Bronchus fibroblast of lung (primary cell): ENCODE measurements at places on chromosomes 5 and 9. TPM values are rescaled to one million over a fixed set of nuclear protein-coding genes. Genes with fewer than 3 reads are reported as not detected.

Gene FBXO4
- 9.7 and 12.3 TPM in 2 replicates for total RNA-seq

Gene IL5
- total RNA-seq = not detected in 2 replicates

Gene TRPM6
- under 0.01 TPM in 2 replicates for total RNA-seq

Gene CA9
- total RNA-seq = 0.74 and 0.84 TPM in 2 replicates
